ENCODE measurements at places on chromosomes 5 and 9.

- DNase-seq, result no peak
Observed at GRCh38 chr9:97747201-97747965, 50.2 kb upstream of the XPA start.

- no peak for DNase-seq
Observed at GRCh38 chr9:12988258-12988657, 213.4 kb downstream of the LURAP1L start.

DNA sequence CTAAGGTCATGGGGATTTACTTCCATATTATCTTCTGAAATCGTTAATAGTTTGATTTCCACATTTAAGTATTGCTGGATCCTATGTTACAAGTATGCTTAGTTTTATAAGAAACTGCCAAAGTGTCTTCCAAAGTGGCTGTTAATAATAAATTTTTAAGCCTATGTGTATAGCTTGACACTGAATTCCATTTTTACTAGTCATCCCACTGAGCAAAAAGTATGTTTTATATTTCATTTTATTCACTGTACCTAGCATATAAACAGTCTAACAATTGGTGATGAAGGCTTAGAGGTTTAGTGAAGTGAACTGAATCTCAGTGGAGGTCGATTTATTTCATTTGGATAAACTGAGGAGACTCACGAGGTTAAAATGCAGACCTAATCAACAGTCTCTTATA, 174.6 kb downstream of the ADAMTS6 start:
- no peak for DNase-seq

GRCh38 chr9:113352411-113352810, 3.1 kb downstream of the BSPRY start:
- no peak for DNase-seq

DNA sequence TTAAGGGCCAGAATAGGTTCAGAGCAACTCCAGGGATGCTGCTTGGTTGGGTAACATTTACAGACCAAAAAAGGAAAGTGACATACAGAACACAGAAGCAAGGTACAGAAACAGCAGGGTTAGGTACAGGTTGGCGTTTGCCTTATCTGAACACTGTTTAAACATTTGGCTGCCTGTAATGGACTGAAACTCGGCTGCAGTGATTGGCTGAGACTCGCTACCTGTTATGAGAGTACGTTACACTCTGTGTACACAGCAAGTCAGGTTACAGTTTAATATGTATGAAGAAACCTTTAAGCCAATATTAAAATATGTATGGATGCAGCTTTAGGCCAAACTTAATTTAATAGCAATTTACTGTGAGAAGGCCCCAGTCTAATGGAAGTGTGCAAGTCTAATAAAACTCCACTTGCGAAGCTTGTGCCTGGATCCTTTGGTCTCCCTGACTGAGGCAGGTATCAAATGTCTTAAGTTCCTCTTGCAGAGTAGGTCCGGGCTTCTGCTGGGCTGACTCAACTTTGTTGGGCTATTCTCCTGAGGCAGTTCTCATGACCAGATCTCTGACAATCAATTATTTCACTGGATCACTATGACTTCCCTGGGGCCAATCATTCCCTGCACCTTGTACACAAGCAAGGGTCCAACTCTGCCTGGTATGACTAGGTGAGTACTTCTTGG, 204.9 kb downstream of the ZNF462 start:
- DNase-seq, result no peak

GRCh38 chr9:22446950-22447617, 460 bp downstream of the DMRTA1 start:
- DNase-seq, result peak; percentile 83

DNA sequence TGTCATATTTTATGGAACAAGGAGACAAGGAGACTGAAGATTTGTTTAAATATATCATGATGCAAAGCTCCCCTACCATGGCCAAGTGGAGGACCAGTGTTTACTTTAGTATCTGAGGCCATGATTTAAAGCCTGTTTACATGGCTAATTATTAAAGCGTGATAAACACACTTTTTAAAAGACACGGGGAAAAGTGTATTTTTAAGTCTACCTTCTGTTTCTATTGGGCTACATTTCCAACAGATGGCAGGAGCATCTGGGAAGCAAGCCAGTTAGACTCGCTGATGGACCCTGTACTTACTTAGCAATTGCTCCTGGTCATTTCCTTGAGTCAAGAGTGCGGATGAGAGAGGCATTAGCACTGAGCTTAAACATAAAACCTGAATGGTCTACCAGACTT, 480.3 kb upstream of the SEMA6A start:
- no peak for DNase-seq

GRCh38 chr5:1524799-1525623, 1.3 kb upstream of the LPCAT1 start:
- DNase-seq, result peak; percentile 53

DNA sequence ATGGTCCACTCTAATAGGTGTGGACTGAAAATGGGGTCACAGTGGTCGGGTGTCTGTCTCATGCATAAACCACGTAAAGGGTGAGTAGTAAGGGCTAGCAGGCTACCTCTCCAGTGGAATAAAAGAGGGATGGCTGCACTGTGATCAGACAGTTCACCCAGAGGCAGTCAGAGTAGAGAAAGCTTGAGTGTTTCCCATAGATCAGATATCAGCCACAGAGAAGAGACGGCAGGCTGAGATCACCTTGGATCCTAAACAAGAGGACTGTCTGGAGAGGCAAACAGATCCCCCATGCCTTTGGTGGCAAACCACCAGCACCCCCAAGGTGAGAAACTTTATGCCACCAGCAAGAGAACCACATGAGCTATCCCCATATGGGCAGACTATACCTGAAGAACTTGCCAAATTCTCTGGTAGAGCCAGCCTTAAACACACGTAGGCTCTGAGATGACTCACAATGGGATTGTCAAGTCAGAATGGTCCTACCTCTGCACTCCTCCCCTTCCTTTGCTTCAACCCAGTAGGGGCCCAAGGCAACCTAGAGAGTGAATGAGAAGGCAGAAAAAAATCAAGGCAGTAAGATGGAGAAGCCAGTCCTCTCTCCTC, 205.2 kb upstream of the MAP3K1 start:
- DNase-seq, result no peak

DNA sequence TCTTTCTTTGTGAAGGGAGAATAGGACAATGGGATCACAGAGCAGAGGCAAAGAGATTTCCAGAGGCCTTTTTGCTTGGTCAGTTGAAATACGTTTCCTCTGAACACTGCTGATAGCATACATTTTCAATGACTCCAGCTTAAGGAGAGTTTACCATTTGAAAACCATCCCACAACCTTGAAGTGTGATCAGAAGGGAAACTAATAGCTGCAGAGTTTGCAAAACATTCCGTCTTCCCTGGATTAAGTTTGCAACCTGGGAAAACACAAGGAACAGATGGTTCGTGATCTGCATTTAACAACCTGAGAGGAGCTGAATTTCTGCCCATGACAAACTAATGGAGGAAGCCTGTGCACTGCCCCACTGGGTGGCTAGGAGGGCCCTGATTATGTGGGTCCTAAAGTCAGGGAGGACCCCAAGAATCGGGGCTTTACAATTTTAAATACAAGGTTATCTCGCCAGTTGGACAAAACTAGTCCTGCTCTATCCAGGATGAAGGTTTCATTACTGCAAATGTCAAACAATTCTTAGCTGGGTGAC, 35.6 kb downstream of the MTX3 start:
- DNase-seq, result no peak

DNA sequence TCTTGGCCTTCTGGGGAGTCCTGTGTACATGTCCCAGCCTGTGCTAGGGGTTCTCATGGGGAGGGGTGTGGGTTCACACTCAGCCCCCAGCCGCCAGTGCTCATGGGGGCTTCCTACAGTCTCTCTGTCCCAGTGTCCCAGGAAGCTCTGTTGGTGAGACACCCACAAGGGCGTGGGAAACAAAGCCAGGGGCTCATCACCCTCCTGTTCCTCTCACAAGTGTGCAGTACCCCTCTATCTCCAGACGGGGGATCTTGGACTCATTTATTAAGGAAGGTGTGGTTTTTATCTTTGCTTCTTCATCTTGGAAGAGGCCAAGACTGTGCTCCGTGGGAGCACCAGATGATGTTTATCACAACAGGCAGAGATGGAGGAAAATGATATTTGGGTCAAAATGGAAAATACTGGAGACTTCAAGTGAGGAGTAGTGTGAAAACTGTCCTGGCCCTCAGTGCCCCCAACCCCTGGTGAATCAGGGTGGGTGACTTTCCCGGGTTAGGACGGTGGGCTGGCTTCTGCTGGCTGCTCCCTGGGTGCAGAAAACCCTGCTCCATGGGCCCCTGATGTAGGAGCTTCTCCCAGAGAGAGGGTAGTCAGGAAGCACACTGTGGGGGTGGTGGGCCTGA, 15.2 kb downstream of the TMEM171 start:
- no peak for DNase-seq

Data from Peyer's patch (tissue), 4 donors.